ENCODE measurements at places on chromosomes 3 and 15.

DNA sequence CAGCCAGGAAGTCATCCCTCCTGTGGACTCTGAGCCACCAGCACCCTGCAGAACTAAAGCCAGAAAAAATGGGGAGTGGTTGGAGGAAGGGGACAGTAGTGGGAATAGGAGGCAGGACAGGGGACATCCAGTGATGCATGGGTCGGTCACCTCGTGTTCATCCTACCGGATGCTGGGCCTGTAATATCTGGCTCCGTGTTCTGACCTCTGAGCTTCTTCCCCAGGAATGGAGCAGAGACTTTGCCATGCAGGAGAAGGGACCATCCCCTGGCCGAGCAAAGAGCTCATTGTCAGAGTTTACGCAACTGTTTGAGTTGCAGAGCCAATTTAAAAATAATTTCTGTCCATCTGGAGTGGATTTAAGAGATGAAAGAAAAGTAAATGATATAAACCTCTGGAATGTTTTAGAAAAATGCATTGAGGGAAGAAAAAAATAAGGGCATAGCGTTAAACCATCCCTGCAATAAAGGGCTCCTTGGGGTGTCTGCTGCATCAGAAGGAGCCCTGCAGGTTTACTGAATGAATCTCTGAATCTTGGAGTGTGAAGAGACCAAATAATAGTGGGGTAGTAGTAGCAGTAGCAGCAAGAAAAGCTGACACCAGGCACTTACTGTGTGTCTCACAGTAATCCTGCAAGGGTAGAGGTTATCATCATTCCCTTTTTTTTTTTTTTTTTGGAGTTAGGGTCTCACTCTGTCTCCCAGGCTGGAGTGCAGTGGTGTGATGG is 70.9 kb downstream of the AAGAB start:
- no peak for DNase-seq

DNA sequence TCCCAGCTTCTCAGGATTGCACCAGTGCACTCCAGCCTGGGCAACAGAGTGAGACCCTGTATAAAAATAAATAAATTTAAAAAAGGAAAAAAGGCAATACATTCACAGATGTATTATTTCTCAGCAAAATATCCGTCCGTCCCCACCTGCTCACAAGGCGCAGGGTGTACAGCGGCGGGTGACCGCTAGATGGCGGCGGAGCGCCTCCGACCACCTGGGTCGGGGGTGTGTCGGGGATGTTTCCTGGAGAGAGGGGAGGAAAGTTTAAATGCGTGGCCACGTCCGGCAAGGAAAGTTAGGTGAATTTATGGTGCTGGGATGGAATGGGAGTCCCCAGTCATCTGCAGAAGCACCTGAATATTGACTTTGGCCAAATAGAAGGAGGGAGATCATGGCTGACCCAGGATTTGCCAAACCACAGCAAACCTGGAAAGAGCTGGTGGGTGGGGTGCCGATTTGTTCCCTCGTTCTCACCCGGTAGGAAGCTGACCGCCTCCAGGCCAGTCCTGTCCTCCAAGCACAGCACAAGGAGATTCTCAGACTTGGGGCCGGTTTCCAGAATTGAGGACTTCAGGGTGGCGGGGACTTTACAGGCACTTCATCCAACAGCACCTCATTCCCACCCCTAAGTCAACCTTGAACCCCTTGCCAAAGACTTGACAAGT is 88.3 kb downstream of the TMEM266 start:
- peak; percentile 60 for DNase-seq

GRCh38 chr3:98733053-98733811 is 29.9 kb upstream of the ST3GAL6 start:
- no peak for DNase-seq

DNA sequence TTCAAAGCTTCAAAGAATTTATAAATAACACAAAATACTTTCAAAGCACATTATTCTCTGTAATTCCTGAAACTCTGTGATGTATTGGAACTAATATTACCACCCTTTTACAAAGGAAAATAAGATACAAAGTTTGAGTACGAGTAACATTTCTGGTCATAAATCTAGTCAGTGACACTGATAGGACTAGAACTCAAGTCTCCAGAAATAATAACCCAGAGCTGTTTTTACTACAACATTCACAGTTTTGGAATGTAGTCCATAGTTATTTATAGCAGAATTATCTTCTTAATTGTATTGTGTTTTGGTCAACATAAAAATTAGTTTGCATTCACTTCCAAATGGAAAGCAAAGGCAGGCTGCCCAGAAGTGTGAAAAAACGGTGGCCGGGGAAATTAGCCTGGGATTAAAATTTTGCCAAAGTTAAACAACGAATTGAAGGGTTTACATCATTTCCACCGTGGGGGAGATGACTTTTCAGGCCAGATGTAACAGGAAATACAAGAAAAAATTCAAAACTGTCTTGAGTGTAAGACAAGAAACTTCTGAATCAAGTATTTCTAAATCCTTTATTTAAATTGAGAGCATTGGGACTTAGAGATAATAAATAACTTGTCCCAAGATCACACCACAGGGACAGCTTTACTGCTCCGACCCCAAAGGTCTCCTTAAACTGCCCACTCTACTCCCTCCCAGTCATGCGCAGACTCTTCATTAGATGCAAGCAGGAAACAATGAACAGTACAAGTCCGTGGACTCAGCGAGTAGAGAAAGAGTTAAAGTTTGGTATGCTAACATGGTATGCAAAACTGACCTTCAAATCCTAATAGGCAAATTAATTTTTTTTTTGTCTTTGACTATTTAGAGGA is 74.3 kb upstream of the VGLL4 start:
- no peak for DNase-seq

GRCh38 chr3:131356006-131356595 is 25.5 kb upstream of the NUDT16 start:
- no peak for DNase-seq

DNA sequence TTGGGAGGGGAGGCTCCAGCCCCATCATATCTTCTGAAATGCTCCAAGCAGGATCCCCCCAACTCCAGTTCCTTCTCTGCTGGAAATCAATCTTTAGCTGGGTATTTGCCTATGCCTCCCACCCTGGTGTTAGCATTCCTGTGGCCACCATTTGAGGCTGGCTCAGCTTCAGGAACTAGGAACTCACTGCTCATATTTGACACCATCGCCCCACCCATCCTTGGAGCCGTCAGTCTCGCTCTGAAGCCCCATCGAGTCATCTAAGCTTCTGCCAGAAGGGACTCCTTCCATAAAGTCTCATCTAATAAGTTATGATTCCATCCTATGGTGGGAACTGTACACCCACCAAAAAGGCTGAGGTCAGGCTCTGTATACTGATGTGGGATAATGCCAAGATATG is 26.4 kb downstream of the PRKCD start:
- no peak for DNase-seq

All from activated B cell treated with CpG ODN at 0.5 μM for 24 hours (primary cell).